ENCODE measurements at places on chromosomes 16 and 17.

DNA sequence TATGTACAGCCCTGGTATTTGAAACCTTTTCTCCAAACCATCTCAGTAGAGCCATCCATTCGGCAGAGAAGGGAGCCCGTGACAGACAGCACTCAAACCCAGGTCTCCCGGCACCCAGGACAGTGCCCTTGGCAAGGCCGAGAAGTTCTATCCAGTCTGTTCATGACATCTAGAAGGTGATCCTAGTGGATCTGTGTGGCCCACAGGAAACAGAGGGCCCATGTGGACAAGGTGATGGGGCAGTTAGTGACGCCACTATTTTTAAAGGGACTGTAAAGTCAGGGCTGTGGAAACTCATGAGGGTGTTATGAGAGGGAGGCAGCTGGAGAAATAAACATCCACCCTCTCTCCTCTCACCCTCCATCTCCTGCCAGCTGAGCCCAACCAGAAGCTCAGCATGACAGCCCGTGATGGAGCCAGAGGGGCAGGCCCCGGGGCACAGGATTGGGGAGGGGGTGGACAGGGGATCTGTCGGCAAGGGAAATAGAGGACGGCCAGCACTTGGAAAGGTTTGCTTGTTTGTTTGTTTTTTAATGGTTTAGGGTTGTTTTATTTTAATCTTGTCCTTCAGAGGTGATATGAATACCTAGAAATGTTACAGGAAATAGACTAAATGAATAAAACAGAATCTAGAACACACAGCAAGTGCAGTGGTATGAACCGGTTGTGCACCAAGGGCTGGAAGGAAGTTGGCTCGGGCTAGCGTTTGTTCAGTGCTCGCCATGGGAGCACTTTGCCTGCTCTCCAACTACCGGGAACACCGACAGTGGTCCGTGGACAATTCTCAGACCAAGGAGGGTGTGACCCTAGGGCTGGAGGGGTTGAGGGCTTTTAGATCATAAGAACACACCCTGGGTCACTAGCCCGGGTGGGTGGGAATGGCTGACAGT is 17.1 kb downstream of the MYLK3 start:
- DNase-seq, result no peak

- no peak for DNase-seq
Measured at GRCh38 chr17:2108170-2108569, 53.3 kb downstream of the HIC1 start.

DNA sequence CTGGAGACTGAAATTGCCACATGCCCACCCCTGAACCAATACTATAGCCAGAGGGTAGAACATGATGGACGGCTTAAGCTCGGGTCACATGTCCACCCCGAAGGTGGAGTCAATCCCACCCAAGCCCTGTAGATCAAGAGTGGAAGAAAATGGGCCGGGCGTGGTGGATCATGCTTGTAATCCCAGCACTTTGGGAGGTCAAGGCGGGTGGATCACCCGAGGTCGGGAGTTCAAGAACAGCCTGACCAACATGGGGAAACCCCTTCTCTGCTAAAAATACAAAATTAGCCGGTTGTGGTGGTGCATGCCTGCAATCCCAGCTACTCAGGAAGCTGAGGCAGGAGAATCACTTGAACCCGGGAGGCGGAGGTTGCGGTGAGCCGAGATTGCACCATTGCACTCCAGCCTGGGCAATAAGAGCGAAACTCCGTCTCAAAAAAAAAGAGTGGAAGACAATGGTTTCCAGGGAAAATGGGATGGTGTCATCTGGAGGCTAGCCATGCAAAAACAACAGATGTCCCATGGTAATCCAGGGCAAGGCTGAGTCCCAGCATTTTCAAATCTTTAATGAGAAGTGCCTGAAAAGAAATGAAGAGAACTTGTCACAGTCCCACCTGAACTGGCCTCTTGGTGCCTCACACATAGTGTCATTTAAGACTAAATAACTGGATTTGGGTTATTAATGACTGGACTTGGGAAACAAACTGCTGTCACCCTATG is 30.1 kb downstream of the CD300LF start:
- no peak for DNase-seq

DNA sequence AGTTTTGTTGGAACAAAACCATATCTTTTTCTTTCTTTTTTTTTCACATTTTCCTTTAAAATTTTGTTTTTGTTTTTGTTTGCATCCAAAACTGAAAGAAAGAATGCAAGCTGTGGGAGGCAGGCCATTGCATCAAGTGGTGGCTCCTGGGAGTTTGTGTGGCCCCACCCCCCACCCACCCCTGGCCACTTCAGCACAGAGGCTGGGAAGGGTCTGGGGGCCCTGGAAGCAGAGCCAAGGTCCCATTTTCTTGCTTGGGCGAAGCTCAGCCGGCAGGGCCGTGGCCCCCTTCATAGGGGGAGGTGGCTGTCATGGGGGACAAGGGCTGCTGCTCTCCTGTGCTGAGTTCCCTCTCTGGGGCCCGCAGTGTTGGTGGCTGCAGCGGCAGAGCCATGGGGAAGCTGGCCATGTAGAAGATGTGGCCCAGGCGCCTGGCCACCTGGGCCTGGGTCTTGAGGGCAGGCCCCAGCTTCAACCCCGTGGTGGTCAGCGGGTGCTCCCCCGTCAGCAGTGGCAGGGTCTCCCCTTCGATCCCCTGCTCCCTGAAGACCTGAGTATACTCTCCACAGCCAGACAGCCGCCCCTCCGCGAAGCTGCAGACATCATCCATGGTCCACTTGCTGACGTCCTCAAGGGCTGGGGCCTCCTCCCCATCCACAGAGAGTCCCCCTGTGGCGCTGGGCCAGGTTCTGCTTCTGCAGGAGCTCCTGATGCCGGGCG is 19.8 kb downstream of the PAFAH1B1 start:
- DNase-seq, result no peak

GRCh38 chr17:30921544-30922196 is at the start of gene ADAP2:
Gene ADAP2 (plus strand): TSS chr17:30921945. CDS start chr17:30922015, 70 bp downstream.
- DNase-seq, result peak; percentile 16

DNA sequence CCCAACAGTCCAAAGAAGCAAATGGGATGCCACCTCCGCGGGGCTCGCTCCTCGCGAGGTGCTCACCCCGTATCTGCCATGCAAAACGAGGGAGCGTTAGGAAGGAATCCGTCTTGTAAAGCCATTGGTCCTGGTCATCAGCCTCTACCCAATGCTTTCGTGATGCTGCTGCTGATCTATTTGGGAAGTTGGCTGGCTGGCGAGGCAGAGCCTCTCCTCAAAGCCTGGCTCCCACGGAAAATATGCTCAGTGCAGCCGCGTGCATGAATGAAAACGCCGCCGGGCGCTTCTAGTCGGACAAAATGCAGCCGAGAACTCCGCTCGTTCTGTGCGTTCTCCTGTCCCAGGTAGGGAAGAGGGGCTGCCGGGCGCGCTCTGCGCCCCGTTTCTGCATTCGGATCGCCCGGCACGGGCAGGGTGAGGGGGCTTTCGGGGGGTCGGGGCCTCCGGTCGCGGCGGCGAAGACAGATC is at the start of gene CDH13:
CDH13 (plus strand) TSS at position 179 of the 471 bp plus-strand sequence.
- no peak for DNase-seq

GRCh38 chr17:30920282-30920681 is 1.5 kb upstream of the ADAP2 start:
- no peak for DNase-seq

- DNase-seq, result peak; percentile 72
Measured at GRCh38 chr17:68613739-68614298, 12.7 kb upstream of the FAM20A start.
